ENCODE measurements at places on chromosomes 3 and 15.

GRCh38 chr3:152828075-152828840 lies 6.7 kb upstream of the P2RY1 start:
- no peak for ATAC-seq

DNA sequence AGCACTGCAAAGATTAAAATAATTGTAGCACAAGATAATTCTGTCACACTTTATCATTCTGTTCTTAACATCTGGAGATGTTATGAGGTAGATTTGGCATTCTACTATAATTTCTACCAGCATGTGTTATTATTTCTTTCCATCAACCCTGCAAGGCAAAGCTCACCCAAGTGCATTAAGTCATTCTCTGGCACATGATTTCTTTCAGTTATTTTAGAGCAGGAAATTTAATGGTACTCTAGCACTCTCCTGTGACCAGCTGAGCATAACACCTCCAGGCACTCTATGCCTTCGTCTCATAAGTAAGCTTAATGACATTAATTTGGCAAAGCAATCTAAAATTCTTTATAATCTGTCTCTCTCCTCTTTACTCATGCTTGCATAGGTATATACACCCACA lies 300.2 kb upstream of the GPR149 start:
- no peak for ATAC-seq

DNA sequence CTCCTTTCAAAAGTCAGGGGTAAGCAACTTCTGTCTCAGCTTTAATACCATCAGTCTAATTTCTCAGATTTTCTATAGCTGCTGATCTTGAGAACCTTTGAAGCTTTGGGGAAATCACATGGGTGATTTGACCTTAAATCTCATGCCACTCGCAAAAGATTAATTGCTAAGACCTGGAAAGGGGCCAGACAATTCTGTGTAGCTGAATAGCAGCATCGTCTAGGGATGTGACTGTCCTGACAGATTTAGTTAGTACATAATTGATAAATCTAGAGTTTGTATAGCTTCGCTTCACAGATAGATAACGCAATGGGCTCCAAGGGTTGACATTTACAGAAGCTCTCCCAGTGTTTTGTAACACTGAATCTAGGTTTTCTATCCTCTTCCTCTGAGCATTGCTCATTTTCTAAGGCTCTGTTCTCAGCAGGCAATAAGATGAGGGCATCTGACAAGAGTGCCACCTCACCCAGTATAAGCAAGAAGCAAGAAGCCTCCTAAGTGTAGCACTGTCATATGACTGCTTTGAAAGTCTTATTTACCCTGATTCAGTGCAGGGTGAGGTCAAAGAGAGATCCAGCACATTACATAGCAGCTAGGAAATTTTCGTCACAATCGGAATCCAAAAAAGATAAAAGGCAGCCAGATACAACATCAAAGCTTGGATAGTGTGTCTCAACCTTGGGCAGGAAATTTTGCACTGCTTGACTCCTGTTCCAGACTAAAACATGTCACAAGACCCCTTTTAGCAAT lies 47.7 kb upstream of the DUT start:
- no peak for ATAC-seq

- no peak for ATAC-seq
These were observed 59.2 kb upstream of the LRRN1 start for GRCh38 chr3:3740061-3740460.

- ATAC-seq: no peak
These were observed 83.1 kb downstream of the LMLN start for GRCh38 chr3:198043119-198043518.

GRCh38 chr3:127182431-127182830 lies 10.5 kb upstream of the PRR23E start:
- ATAC-seq: no peak

GRCh38 chr15:68585574-68586273 lies 6.9 kb downstream of the CORO2B start:
- no peak for ATAC-seq

DNA sequence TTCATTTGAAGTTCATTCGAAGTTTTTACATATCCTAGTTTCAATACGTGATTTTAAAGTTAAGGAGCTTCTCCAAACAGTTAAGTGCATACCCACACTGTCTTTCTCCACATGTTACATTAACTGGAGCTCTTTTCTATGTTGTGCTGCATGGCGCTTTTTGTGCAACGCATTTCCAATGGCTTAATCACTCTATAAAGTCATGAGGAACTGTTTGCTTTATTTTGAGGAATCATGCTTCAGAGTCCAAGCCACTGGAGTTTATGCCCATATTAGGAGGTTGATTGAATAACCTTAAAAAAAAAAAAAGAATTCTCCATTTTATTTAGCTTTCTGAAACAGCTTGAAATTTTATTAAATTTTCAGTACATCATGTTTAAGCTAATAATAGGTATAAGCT lies 109.4 kb upstream of the MBNL1 start:
- no peak for ATAC-seq

DNA sequence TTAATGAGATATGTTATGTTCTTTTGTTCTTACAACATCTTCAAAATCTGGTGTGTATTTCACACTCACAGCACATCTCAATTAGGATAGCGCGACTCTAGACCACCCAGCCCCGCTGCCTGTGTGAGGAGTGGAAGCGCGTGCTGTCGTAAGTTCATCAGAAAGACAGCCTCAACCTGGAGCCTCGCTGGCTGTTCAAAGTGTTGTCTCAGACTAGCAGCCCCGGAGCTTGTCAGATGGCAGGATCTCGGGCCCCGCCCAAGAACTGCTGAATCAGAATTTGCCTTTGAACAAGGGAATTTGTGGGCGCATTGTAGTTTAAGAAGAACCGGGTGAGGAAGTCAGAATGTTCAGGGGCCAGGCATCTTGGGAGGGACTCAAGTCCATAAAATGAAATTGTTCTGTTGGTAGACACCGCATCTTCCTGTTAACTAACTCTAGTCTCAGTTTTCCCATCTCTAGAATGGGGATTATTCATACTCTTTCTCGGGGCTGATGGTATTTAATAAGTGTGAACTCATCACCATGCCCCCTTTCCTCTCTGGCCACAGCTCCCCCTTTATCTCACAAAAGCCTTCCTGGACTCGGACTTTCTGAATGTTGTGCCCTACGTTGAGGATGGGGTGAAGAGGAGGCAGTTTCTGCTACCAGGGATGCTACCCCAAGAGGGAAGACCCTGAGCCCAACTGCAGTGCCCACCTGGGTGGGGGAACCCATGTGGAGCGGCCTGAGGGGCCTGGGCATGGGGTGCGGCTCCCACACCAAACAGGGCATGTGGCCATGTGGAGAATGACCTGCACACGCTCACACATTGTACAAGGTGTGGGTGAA lies 40.4 kb downstream of the BHLHE40 start:
- peak; percentile 19 for ATAC-seq

DNA sequence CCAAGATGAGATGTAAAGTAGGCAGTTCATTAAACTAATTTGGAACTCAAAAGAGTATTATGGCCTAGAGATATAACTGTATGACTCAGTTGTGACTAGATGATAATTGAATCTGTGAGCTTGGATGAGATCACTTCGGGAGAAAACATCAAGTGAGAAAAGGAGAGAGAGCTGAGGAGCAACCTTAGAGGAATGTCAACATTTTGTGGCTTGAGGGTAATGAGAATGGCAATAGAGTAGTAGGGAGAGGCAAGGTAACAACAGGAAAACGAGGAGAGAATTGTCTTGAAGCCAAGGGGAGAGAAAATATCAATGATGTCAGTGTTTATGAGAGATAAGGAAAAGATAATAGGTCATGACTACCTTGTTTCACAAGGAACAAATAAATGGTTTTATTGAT lies 580.2 kb downstream of the NLGN1 start:
- ATAC-seq: no peak

DNA sequence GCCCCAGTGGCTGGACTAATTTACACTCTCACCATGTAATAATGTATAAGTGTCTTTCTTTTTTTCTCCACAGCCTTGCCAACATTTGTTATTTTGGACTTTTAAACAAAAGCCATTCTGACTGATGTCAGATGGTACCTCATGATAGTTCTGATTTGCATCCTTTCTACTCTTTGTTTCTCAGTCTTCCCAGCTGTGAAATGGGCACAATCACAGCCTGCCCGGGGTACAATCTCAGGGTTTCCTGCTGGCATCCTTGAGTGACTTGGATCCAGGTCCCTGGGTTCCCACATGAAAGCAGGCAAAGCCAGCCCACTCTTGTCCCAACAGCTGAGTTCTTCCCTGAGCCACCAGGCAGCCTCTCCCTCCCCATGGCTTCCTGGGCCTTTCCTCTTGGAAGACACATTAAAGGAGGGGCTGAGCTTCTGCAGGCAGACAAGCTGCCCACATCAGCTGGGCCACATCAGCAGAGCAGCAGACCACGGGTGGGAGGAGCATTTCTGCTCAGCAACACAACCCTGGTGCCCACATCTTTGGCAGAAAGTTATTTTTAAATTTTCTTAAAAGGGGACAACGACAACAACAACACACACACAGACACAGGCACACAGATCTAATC lies 82.0 kb downstream of the MYLK start:
- ATAC-seq: no peak

DNA sequence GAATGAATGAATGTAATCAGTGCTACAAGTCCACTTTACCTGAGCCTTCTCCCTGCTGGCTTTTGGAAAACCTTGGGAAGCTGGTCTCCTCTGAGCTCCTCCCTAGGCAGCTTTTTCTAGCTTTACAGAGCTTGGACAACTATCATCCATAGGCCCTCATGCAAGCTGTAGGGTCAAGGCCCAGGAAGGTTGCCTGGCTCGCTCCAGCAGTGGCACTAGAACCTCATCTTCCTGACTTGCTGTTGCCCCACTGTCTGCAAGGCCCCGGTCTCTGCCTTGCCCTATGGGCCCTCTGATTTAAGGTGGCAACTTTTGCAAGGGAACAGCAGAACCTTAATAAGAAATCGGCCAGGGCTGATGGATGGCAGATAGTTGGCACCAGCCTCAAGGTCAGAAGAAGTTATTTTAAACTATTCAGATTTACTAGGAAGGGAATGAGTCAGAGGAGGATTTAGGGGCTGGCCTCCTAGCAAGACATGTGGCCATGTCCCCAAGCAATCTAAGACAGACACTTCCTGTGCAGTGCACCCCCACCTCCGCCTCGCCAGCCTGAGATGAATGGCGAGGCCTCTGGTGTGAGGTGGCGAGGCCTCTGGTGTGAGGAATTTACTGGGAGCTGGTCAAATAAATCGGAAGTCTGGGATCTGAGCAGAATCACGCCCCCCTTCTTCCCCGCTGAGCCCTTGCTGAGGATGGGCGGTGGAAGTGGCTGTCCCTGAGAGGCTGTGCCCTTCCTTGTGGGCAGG lies 180.8 kb downstream of the MEGF11 start:
- no peak for ATAC-seq

GRCh38 chr3:151800431-151800830 lies 13.5 kb upstream of the AADAC start:
- ATAC-seq: no peak

DNA sequence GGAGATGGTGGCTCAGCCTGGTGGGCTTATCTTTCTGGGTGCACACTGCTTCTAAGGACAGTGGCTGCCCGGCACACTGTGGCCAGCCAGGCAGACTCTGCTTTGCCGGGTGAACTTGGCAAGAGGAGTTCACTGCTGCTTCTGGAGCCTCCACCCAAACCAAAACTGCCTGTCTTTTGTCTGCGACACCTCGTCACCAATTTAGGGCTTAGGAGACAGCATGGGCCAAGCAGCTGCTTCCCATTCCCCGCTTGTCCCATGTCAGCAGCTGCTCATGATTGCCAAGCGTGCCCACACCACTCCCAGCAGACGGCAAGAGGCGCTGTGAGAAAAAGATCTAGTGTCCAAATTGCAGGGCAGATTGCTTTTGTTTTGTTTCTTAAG lies 57.3 kb downstream of the LSM3 start:
- no peak for ATAC-seq

GRCh38 chr15:81282911-81283310 lies 41.0 kb downstream of the STARD5 start:
- no peak for ATAC-seq

GRCh38 chr15:51883271-51883837 lies 53.9 kb downstream of the TMOD3 start:
- no peak for ATAC-seq

DNA sequence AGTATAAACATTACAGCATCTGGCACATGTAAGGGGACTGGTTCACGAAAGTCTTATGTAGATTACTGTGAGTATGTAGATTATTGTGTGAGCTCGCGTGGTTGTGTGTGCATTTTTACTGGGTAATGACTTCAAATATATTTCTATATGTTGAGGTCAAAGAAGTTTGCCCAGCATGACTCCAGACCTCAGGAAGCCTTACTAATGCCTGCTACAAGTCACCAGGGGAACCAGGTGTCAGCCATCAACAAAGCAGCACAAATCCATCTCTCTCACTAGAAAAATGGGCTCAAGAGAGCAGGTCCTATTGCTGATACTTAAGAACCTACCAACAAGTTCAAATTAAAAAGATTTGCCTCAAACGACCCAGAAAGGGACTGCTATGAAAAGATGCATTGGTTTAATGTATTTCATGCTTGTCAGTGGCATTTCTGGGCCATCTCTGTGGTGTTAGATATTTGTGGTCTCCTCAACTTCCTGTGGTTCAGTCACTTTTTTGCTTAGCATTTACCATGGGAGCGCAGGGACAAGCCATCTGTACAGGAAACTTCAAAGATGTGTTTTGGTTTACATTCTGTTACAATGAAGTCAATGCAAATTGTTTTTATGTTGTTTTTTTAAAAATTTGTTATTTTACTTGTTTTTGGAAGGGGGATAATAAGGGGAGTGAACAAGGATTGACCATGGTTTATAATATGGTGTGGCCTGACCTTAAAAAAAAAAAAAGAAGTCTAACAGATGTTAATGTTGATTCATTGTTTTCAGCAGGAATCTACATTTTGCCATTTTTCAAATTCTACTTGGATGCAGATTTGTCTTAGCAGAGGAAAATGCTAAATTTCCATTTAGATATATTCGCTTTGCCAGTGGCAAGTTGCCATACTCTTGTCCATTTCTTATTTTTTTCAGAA lies 172.1 kb upstream of the ADAMTS9 start:
- no peak for ATAC-seq

DNA sequence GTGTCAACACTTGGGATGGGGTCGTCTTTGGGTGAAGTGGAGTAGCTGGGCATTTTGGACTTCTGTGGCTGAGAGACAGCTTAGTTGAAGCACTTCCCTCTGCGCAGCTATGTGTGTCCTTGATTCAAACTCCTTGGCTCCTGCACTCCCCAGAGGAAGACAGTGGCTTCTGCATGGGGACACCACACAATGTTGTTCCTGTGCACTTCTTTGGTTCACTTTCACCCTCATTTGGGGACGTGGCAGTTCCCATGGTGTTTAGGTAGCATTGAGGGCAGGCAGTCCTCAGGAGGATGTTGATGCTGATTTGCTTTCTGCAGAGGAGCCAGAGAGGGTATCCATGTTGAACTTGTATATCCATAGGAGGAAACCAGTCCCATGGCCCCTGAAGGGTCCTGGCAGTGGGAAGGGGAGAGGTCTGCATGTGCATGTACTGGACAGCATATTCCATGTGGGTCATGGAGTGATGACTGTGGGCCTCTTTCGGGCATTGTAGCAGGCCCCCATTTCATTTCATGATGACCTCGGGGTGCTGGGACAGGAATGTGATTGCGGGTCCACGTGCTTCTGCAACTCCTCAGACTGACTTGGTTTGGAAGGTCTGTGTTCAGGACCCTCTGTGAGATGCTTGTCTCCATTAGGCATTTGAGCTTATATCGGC lies 135.4 kb downstream of the SNRPN start:
- ATAC-seq: no peak

DNA sequence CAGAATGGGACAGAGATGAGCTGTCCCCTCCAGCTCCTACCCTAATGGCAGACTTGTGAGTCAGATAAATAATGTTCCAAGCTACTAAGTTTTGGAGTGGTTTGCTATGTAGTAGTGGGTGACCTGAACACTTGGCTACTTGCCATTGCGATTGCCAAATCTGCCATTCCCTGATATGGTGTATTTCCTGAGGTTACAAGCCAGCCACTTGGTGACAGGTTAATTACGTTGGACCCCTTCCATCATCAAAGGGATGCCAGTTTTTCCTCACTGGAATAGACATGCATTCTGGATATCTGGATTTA lies 33.6 kb downstream of the MORF4L1 start:
- no peak for ATAC-seq
